COR-L47 (cell line): ENCODE measurements at places on chromosomes 1 and 21.

GRCh38 chr1:235329139-235329902 is 951 bp downstream of the GGPS1 start:
- DNase-seq: peak; percentile 37

GRCh38 chr1:26915204-26915842 is 1.5 kb upstream of the NR0B2 start:
- DNase-seq: no peak

- no peak for DNase-seq
These were observed 39.0 kb upstream of the PDE9A start for GRCh38 chr21:42614396-42614795.

DNA sequence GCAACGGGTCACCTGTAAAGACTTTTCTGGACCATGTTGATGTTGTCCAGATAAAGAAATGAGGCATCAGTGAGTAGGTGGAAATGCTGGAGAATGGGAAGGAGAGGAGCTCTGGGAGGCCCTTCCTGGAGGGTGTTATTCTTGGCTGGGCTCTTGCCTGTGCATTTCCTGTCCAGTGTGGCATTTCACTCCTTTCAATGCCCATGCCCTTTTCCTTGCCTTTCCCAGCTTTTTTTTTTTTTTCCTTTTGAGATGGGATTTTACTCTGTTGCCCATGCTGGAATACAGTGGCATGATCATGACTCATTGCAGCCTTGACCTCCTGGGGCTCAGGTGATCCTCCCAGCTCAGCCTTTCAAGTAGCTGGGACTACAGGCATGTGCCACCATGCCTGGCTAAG is 11.8 kb downstream of the NOS1AP start:
- DNase-seq: no peak

DNA sequence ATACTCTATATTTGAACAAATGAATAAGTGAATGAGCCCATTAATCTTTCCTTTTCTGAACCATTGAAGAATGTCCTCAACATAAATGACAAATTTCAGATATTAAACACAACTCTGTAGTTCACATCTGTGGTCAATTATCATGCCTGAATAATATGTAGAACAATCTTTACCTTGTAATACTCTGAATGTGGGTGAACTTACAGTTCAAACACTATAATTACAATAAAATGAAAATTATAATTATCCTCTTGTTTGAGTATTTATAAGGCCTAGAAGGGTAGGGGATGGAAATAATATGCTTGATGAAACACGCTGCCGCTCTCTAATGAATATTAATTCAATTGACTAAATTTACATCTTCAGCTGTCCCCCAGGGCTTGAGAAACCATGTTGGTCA is 8.7 kb upstream of the SFPQ start:
- no peak for DNase-seq

- no peak for DNase-seq
These were observed 41.6 kb downstream of the MATN1 start for GRCh38 chr1:30681782-30682181.

DNA sequence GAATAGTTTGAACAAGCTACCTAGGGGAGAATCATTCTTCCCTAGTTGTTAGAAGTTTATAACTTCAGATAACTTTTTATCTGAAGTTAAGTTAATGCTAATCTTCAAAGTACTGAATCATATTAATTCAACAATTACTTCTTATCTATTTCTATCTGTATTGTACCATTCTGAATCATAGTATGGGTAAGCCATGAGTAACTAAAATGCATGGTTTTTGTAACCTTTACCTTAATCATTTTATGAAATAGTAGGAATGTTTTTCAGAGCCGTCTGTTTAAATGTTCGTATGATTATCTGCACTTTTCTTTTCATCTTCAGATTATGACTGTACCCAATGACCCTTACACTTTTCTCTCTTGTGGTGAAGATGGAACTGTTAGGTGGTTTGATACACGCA is 50.3 kb upstream of the MPC2 start:
- no peak for DNase-seq

DNA sequence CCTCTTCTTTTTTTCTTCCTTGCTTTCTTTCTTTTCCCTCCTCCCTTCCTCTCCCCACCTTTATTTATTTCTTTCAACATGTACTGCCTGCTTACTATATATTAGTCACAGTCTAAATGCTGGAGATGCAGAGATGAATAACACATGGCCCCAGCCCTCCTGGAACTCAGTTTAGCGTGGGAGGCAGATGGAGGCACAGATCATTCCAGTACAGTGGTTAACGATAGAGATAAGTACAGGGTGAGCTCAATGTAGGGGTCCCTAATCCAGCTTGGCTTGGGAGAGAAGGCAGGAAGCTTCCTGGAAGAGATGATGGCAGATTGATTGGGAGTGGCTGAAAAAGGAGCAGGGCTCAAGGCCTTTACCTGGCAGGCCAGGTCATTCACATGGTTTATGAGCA is 55.6 kb upstream of the PPP2R5A start:
- no peak for DNase-seq

- DNase-seq: no peak
These were observed 237.2 kb downstream of the KAZN start for GRCh38 chr1:14835725-14836124.

DNA sequence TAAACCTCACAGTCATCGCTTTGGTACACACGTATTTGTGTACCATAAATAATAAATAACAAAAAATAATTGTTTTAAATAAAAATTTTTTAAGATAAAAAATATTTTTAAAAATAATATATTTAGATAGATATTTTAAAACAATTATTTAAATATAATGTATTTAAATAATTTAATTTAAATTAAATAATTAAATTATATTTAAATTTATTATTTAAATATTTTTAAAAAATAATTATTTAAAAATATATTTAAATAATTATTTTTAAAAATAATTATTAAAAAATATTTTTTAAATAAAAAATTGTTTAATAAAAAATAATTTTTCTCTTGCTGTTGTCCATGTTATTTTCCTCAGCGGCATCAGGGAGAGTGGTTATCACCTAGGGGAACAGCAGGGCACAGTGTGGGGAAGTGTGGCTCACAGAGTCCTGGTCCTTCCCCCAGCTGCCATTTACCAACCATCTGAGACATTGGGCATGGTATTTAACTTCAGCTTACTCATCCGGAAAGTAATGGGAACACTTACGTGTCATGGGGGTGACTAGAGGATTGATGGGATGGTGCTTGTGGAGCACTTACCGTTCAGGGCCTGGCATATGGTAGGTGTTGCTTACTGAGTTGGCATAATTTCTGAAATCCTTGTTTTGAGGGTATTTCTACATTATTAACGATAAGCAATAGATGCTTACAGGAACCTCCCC is 92.9 kb upstream of the TSPAN2 start:
- no peak for DNase-seq

DNA sequence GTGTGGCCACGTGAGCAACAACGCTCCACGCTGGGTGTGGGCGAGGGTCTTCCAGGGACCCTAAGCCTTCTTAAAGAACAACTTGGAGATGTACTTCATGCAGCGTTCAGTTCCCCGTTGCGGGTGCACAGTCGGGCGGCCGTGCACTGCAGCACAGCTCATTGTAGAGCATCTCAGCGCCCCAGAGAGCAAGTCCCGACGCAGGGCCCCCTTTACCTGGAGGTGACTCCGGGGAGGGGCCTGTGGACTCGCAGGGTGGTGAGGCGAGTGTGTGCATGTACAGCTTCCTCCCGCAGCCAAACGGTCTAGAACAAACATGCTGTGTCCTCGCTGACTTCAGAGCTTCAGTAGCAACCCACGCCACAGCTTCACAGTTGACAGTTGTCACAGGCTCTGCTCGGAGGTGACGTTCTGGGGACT is 19.5 kb downstream of the RRP1 start:
- DNase-seq: no peak

- DNase-seq: peak; percentile 21
These were observed 32.7 kb upstream of the ETV3 start for GRCh38 chr1:157170677-157171515.

DNA sequence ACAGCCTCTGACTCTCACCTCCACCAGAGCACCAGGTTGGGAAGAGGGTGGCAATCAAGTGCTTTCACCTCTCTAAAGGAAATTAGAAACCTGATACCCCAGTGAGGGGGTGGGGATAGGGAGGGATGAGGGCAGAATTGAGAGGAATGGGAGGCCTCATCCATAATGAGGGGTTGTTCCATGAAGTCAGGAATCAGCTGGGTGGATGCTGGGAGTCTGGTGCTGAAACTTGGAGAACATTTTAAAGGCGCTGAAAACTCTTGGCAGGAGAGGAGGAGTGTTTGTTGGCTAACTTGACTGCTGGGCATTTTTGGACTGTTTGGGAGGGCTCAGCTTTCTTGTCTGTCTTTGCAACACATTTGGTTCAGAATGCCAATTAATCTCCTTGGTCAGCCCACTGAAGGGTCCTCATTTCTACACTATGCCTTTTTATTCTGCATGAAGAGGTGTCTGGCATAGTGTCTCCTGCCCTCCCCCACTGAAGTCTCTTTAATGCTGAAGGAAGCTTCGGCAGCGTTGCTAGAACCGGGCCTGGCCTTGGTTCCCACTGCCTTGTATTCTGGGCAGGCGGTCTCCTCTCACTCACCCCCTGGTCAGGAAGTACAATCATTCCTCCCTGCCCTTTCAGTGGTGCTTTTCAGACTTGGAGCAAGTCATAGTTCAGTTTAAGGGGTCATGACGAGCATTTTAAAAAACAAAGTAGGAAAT is 2.2 kb downstream of the PHGDH start:
- peak; percentile 53 for DNase-seq

DNA sequence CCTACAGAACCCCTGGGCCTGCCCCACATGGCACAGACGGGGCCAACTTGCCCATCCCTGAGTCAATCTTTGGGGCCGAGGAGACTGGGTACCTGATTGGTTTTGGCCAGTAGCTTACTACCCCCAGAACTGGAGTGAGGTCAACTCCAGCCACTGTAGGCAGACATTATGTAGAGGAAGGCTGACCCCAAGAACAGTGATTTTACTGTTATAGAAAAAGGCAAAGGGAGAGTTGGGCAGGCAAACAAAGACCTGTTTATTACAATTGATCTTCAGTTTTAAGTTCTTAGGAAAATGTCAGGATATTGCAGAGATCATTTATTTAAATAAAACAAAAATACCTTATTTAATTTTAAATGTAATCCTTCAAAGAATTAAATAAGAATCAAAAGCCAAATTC is 653.8 kb downstream of the NPHP4 start:
- DNase-seq: no peak

GRCh38 chr1:60483509-60483908 is 409.9 kb upstream of the C1orf87 start:
- no peak for DNase-seq

- DNase-seq: no peak
These were observed 5.1 kb downstream of the KCNJ9 start for GRCh38 chr1:160086456-160086892.

DNA sequence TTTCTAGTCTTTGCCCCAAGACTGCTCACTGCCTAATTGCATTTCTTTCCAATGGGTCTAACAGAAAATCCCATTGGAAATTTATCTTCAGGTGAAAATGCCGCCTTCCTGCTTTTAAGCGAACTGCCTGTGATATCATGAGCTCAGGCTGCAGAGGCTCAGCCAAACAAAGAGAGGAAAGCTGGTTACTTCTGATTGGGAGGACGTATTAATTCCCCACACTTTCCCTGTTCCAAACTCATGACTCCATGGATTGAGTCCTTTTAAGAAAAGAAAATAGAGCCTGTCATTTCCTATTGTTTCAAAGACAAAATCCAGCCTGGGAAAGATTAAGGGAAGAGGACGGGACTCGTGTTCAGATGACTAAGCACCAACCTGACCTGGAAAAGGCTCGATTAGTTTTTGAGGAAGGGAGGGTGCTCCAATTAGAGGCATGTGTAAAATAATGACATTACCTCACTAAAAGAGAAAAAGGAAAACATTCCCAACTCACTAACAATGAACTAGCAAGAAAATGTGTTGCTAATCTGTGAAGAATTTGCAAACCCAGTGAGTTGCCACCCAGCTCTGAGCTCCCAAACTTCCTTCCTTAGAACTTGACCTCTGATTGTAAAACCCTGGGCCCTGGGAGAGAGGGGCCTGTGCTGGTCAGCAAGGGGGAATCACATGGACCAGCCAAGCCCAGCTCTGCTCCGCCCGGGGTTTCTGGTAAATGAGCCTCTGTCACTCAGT is 61.2 kb downstream of the TCP10L start:
- DNase-seq: no peak

GRCh38 chr1:77680173-77680572 is 2.3 kb downstream of the ZZZ3 start:
- DNase-seq: no peak

GRCh38 chr1:110888641-110889040 is 15.7 kb downstream of the CD53 start:
- DNase-seq: no peak

- no peak for DNase-seq
These were observed 5.7 kb downstream of the HIVEP3 start for GRCh38 chr1:41913014-41913413.

- DNase-seq: no peak
These were observed 71.7 kb downstream of the EDEM3 start for GRCh38 chr1:184682956-184683355.

- DNase-seq: no peak
These were observed 53.5 kb downstream of the MRPL37 start for GRCh38 chr1:54253480-54253879.

DNA sequence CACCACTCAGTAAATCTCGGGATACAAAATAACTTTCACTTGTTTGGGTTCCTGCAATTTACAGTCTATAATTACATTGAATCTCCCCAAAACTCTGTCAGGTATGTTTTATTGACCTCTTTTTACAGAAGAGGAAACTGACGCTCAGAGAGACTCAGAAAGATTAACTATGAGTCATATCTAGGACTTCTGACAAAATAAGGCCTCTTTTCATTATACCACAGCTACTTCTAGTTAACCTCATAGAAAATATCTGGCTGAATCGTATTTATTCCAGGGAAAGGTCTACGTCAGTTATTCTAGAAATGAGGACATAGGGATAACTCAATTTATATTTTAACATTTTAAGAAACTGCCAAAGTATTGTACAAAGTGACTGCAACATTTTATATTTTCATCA is 211.1 kb upstream of the FAM78B start:
- no peak for DNase-seq

DNA sequence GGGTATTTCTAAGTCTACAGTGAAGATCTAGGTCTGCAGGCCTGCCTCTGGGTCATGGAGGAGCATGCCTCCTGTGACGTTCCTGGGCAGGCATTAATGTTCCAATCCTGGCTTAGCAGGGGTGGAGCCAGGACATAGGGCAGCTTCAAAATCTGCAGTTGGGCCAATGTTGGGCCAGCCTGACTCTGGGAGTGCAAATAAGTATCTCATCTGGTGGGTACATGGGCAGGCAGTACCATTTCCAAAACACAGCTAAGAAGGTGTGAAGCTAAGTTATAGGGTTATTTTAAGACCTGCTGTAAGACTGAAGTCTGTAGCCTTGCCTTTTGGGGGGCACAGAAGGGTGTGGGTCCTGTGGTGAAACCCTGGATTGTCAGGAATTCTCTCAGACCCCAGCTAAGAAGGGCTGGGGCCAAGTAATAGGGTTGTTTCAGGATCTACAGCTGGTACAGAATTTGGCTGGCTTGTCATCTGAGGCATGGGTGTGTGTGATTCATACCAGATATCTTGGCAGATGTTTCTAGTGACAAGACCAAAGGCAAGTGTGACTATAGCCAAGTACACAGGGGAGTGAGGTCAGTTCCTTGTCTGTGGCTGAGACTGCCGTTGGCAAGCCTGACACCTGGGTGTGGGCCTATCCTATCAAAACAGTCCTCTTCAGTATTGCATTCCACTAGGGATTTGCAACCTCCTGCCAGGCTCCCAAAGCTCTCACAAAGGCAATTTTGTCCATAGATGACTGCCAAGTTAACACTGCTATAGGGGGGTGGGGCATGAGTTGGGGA is 468.7 kb upstream of the B3GALT2 start:
- no peak for DNase-seq

GRCh38 chr1:19582318-19582717 is 61.8 kb upstream of the NBL1 start:
- DNase-seq: no peak
